ENCODE measurements at places on chromosomes 11 and 22.

DNA sequence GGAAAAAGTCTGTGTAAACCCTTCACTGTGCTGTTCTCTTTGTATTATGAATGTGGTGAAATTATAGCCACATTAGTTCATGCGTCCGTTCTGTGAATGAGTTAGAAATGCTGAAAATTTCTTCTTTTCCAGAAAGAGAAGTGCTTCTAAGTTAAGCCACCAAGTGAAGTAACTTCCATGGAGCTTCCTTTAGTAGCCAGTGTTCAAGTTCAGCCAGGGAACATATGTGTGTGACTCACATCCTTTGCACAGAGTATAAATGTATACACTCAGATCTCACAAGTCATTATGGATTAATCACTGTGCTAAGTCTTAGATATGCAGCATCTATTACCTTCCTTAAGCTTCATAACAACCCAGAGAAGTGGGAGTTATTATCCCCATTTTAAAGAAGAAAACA is 3.1 kb upstream of the MMP8 start:
- DNase-seq: no peak

- no peak for DNase-seq
These were observed 40.4 kb downstream of the GAB4 start for GRCh38 chr22:16967453-16968217.

GRCh38 chr11:120880498-120881175 is 143.3 kb upstream of the TBCEL start:
- DNase-seq: no peak

DNA sequence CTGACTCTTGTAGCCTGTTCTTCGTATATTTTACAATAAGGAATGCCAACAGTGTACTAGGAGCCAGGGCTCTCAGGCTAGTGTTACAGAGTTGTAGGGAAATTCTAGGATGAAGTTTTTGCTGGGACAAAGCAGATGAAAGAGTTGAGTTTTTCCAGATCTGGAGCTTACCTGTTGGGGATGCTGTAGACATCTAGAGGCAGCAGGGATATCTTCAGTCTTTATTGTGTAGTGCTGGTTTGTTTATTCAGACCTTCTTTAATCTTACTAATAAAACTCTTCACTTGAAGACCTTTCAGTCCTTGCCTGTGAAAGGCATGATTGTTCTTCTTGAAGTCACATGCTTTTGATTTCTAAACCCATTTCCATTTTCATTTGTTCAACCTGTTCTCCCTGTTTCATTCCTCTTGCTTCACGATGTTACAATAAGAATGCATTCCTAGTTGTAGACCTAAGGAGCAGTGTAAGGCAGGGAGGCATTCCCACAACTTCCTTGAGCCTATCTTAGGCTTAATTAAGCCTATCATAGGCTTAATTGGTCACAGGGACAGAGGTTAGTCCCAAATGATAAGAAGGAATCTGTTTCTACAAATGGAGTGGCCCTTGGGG is 7.9 kb upstream of the SLC37A2 start:
- no peak for DNase-seq

GRCh38 chr11:75966537-75967287 is 151.7 kb downstream of the UVRAG start:
- peak; percentile 7 for DNase-seq

DNA sequence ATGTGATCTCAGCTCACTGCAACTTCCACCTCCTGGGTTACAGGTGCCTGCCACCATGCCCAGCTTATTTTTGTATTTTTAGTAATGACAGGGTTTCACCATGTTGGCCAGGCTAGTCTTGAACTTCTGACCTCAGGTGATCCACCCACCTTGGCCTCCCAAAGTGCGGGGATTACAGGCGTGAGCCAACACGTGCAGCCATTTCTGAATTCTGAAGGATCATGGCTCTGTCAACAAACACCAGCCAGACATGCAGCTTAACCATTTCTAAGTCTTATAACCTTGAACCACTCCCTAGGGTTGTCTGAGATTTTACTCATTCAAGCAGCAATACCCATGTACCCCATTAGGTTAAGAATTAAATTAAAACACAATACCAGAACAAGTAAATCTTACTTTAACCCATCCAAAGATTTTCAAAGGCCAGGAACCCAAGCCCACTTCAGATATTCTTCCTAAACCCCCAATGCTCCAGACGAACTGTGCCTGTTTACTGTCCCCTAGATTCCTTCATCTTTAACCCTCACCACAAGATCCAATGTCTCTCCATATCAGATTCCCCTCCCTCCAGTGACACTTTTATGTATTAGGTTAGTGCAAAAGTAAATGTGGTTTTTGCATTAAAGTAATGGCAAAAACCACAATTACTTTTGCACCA is 4.0 kb downstream of the RPS13 start:
- no peak for DNase-seq

DNA sequence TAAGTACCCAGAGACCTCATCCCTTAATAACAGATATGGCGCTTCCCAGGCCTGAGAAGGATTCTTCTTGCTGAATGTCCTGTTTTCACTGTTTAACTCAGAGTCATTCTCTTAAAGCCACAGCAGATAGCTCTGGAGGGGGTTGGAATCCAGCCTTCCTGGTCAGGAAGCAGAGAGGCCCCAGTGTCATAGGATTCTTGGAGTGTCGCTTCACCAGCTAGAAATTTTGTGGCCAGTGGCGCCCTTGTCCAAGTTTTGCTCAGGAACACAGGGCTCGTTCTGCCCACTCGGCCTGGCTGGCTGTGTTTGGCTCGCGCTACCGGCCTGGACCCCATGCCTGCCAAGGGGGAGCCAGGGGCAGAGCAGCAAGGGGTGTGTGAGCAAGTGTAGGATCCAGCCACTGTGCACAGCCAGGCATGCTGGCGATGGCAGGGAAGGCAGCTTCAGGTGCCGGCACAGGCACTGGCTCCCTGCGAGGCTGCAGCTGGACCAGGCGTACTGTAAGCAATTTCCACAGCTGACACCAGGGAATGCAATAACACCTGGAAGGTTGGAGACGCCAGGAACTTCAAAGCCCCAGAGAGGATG is 214.8 kb upstream of the SESN3 start:
- DNase-seq: no peak

DNA sequence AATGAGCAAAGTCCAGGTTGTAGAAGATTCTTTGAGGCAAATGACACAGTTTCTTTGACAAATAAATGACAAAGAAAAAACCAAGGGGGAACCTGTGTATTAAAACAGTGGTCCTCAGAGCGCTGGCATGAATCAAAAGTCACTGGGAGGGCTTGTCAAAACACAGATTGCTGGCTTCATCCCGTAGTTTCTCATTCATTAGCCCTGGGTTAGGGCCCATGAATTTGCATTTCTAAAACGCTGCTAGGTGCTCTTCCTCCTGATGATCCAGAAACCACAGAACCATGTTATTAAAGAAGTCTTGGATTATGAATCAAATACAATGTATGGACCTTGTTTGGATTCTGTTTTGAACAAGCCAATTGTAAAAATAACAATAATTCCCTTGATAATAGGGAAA is 92.7 kb downstream of the YAP1 start:
- no peak for DNase-seq

DNA sequence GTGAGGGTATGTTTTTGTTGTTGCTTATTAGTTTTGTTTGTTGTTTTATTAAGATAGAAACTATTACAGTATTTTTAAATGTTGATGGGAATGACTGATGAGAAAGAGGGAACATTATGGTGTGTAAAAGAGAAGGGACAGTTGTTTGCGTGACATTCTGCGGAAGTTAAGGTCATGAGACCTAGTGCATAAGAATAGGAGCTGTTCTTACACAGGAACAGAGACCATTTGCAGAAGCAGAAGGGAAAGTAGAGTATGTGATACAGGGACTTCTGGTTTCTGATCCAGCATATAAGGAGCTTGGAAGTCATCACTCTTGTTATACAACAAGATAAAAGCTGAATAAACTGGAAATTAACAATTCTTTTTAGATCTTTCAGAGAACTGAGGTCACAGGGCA is 299.2 kb upstream of the API5 start:
- DNase-seq: no peak

DNA sequence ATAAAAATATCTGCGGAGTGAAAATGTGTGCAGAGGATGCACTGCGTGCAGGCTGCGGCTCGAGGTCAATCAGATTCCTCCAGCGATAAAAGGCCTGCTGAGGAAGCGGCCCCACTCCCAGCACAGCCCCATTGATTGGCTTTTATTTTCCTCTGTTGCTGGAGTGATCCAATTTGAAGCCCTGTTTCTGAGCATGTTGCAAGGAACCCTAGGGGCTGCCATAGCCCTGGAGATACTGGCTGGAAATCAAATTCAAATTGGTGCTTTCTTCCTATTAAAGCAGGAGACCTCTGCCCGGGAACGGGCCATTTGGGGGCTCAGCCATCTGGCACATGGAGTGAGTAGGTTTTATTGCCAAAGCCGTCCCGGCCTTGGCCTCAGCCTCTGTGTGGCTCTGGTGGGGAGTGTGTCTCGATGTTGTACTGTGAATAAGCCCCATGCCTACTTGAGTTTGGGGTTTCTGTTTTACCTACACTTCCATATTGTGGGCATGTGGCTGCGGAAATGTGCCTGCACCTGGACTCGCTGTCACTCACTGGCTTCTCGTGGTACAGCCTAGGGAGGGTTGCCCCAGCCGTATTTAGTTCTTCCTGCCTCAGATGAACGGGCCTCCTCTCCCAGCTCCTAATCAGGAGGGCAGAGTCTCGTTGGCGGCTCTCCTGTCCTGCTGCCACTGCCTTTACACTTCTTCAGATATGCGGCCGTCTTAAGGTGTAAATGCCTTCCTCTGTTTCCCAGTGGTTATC is 25.6 kb downstream of the PARVB start:
- no peak for DNase-seq

GRCh38 chr11:44308923-44309477 is 939 bp downstream of the ALX4 start:
- DNase-seq: peak; percentile 41

GRCh38 chr11:118659953-118660680 is 19.3 kb downstream of the TREH start:
- DNase-seq: no peak

GRCh38 chr11:109424901-109425300 is 2.9 kb downstream of the C11orf87 start:
- DNase-seq: peak; percentile 19

DNA sequence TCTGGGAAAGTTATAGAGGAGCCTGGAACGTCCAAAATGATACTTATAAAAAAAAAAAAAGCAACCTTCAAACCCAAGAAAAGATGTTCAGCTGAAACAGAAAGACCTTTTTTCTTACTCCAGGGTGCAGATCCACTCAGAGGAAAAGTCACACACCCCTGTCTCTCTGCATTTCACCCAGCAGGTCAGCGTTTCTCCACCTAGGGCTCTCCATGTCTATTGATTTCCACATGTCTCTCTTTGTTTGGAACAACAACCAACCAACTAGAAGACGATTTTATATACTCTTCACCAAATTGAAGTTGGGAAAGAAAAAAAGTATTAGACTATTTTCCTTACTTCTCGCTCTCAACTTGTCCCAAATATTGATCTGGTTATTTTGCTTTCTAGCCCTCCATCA is 42.2 kb upstream of the BLID start:
- DNase-seq: no peak

DNA sequence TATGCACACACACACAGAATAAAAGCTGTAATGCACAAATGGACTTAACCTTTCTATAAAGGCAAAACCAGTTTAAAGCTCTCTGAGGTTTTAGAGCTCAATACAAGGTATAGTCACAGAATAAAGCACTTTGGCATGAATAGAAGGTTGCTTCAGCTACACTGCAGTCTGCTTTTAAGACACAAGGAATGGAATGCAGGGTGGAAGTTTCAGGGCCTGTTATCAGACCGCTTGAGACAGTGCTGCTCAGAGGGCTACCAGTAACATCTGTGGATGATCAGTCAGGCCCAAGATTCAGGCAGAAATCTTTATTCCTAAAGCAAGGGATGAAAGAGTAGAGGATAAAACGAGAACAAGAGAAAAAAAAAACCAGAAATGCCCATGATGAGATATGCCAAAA is 46.7 kb downstream of the CD44 start:
- no peak for DNase-seq

DNA sequence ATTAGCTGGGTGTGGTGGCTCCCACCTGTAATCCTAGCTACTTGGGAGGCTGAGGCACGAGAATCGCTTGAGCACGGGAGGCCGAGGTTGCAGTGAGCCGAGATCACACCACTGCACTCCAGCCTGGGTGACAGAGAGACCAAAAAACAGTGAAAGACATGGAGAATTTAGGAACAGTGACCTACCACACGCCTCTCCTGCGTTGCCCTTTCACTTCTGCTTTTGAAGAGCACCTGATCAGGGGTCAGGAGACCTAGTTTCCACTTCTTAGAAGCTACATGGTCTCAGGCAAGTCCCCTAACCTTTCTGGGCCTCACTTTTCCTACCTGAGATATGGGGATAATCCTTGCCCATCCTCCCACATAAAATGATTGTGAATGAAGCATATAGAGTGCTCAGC is 12.2 kb downstream of the SLC35C1 start:
- peak; percentile 69 for DNase-seq

DNA sequence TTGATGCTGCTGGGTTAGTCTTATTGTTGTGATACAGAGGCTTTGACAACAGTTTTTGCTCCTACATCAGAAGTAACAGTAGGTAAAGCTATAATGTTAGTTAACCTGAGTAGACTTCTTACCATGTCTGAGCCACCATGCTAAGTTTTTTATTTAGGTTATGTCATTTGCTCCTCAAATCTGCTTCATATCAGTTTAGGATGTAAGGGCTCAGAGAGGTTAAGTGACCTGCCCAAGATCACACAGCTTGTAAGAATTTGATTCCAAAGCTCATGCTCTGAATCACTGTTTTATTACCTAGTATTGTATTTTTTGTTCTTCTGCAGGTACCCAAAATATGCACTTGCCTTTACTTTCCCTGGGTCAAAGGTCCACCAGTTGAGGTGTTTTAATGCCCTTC is 161.7 kb downstream of the COMMD9 start:
- no peak for DNase-seq

DNA sequence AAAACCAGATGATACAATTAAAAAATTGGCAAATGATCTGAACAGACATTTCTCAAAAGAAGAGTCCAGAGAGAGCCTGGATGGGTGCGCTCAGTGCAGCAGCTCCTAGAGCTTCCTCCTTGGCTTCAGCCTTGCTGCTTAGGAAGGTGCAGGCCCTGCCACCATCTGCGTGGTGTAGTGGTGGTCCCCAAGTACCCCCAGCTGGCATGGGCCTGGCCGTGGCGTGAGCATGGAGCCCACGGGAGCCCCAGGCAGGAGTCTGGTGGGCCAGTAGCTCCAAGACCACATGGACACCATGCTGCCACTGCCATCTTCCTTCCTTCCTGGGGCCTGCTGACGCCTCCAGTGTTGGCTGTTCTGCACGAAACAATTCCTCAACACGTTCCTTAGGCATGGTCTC is 20.5 kb downstream of the THY1 start:
- DNase-seq: no peak

DNA sequence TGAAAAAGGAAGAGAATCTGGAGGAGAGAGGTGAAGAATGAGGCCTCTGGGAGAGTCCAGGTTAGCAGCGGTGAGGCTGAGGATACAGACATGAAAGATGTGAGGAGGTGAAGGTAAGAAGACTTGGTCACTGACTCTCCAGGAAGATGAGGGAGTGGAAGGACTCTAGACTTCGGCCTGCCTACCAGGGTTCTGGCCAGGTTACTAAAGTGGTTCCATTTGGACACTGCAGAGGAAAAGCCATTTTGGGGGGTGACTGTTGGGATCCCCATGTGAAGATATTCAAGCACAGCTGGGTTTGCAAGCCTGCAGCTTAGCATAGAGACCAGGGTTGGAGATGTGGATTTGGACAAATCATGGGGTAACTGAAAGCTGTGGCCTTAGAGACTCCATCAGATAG is 7.8 kb downstream of the DCHS1 start:
- no peak for DNase-seq

- peak; percentile 31 for DNase-seq
These were observed 4.2 kb upstream of the ME3 start for GRCh38 chr11:86676533-86677154.
